ENCODE measurements at places on chromosomes 2 and 18.

GRCh38 chr2:17470855-17471641, 47.2 kb downstream of the RAD51AP2 start:
- DNase-seq: no peak

DNA sequence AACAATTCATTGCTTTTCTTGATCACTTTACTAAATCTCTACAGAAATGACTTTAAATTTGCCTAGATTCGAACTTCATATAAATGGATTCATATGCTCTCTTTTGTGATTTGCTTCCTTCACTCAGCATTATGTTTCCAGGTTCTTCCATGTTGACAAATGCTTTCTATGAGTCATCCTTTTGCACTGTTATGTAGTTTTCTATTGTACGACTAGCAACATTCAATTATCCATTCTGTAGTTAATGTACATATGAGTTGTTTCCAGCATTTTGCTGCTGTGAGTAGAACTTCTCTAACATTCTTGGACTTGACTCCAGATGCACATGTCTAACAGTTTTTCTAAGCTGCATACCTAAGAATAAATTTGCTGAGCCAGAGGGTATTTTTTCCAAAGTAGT, 66.5 kb upstream of the NEUROD1 start:
- DNase-seq: no peak

DNA sequence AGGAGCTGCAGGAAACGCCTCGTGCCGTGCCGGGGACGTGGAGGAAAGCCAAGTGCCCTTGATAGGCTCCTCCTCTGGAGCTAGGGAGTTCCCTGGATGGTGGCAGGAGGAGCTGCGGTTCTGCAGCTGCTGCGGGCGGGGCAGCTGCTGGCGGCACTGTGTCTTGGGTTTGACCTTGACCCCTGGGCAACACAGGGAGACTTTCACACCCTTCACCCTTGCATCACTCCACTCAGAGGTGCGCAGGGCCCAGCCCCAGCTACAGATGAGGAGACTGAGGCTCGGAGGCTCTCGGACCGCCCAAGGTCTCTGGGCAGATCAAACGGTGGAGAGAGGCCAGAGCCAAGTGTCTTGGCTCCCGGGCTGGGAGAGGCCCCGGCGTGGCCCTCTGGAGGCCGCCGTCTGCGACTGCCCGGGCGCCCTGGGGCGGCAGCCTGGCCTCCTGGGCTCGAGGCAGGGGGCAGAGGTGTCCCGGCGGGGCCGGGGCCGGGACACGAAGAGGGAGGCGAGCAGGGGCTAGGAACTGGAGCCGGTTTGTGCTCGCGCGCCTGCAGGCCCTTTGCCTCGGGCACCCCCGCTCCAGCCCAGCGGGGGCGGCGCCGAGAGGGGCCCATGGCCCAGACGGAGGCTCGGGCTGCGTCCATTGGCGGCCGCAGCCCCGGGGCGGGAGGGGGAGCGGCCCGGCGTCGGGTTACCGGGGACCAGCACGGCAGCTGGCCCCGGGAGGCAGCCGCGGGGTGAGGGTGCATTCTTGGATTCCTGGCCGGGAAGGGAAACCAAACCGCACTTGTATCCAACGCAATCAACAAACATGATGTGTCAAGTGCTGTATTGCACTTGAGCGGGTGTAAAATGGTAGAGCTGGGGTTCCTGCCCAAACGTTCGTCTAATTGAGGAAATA, 129.6 kb upstream of the SLC1A4 start:
- no peak for DNase-seq

- no peak for DNase-seq
Measured at GRCh38 chr2:143950704-143951103, 569.2 kb downstream of the ZEB2 start.

DNA sequence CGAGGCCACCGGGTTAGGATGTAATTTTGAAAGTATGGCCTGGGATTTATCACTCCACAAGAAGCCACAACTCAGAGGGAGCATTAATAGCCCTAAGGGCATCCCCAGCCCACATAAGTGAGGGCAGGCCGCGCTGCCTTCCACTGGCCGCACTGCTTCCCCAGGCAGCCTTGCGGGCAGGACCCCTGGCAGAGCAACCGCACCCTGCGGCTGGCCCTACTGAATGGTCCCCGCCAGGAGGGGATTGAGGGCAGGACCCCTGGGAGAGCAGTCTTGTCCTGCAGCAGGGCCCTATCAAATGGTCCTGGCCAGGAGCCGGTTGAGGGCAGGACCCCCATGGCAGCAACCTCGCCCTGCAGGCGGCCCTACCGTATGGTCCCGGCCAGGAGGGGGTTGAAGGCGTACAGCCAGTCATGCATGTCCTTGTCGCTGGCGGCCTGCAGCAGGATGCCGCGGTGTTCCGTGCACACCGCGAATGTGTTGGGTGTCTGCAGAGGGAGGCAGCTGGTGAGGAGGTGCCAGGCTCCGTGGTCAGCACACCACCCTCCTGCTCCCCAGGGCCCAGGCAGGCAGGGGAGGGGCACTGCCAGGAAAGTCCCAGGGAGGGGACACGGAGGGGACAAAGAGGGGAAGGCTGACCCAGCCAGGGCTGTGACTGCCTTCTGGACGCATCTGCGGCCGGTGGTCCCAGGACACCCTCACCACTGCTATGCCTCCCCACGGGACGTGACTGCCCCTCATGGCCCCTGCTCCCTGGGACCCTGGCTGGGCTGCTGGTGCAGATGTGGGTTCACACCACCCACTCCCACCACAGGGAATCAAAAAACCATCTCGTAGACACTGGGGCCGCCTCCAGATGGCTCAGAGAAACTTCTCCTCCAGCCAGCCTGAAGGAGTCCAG, 26.3 kb downstream of the AQP12A start:
- DNase-seq: no peak

GRCh38 chr18:37702841-37703240, 137.2 kb upstream of the CELF4 start:
- no peak for DNase-seq

DNA sequence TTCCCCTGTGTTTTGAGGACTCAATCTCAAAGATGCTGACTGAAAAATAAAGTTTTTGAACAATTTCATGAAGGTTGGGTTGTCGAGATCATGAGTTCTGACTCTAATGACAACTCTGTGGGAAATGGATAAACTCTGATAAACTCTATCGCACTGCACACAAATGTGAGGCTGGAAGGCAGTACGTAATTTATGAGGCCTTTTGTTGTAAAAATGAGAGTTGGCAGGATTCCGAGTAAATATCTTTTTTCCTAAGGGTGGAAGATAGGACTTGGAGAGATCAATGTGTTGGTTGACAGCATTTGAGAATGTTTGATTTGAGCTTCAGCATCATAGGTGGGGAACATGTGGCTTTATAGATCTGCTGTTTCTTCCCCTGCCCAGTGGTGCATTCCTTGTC, 90.4 kb downstream of the SPTBN1 start:
- no peak for DNase-seq

DNA sequence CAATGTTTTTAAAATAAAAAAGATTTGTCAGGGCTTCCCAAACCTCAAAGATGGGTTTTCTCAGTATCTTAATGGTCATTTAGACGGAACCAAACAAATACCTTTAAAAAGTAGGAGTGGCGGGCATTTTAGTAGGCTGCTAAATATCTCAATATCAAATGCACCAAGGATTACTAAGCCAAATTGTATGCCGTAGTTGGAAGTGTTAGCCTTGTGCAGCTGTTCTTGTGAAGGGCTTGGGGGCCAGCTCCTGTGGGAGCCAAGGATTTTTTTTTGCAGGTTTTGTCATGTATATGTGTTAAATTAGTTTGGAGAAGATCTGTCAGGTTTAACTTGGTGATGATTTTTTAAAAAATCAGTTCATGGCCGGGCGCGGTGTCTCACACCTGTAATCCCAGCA, 52.1 kb downstream of the ACTR2 start:
- DNase-seq: no peak

- DNase-seq: no peak
Measured at GRCh38 chr2:160920791-160921303, 239.4 kb upstream of the TANK start.
